Activated T-helper 2 cell treated with anti-CD3 and anti-CD28 coated beads, Interferon-gamma antibody, Interleukin-2, Interleukin-4, amounts not matched to agents 10 μg/mL and 5 μg/mL and 100 μg/mL, durations not matched to agents 14 hours and 24 hours and 36 hours (primary cell): ENCODE measurements at places on chromosomes 12 and 14. TPM values are rescaled to one million over a fixed set of nuclear protein-coding genes. Genes with fewer than 3 reads are reported as not detected.
A peak's percentile ranks its signal among the peaks of the same experiment; 100 is the strongest.

DNA sequence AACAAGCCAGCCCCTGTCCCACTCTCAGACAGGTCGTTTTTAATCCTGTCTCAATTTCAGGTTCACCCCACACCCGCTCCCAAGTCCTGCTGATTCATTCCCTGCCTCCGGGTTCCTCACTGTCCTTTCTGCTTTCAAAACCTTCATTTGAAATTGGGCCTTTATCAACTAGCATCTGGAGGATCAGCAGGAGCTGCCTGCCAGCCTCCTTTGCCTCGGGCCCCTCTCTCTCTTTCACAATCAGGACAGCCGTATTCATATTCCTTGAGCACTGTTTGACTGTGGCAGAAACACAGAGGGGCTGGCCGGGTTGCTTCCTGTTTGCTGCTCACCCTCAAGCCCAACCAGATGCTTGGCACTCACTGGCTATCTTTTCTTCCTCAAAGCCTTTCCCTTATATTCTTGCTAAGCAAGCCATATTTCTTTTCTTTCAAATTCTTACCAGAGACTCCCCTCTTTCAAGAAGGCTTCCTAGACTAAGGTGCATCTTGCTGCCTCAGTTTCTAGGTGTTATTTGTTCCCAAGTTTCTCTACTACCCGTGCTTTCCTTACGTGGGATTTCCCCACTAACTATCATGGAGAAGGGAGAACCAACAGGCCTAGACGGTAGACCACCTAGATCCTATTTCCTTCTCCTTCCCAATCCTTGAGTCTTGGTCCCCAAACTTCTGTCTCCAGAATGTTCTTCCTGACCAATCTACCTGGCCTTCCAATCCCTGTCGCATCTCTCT is 3.0 kb downstream of the GALNT6 start:
- H3K27me3 ChIP-seq = no peaks in the 10 kb centered on the region
- DNase-seq = no peak
- H3K4me3 ChIP-seq = no peak overlapping the region
- H3K36me3 ChIP-seq = peaks cover 6% of the 10 kb centered on the region
- peaks cover 58% of the 10 kb centered on the region for H3K4me1 ChIP-seq

DNA sequence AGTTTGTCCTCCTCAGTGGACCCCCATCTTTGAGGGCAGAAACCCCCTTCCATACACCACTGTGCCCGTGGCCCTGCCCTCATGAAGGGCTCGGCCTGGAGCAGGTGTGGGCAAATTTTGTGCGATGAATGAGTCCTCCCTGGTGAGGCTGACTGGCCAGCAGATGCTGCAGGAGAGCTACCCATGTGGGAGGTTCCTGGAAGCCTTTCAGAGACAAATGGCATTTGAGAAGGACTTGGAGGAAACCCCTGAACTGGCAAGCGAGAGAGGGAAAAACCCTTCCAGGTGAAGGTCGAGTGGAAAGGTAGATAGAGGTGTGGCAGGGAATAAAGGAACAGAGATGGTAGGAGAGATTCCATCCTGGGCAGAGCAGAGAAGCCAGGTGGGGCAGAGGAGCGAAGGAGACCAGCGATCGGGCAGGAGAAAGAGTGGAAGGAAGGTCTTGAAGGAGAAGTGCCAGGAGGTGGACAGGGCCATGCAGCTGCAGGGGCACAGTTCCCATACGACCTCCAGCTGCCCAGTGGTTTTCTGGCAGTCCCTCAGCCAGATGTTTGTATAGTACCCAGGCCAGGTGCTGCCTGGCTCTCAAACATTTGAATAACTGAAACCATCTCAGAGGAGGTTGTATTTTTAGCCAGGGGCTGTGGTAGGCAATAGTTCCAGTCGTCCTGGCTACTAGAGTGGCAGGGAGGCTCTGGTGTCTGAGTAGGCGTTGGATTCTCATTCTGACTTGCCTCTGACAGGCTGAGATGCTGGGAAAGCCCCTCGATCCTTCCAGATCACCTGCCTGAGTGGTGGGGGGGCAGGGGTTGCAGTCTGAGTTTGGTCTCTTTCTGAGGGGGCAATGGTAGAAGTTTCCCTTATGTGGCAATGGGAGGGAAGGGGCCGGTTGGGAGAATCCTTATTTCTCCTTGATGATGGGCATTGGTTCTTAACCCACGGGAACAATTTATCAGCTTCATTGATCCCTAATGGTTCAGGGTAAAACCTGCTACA is 40.1 kb downstream of the FBXL14 start:
- DNase-seq = no peak
- peaks cover 10% of the 10 kb centered on the region for H3K4me1 ChIP-seq

- no peak for DNase-seq
- H3K27ac ChIP-seq = no peak overlapping the region
- H3K36me3 ChIP-seq = no peaks in the 10 kb centered on the region
- H3K4me1 ChIP-seq = peaks cover 7% of the 10 kb centered on the region
Observed at GRCh38 chr14:76937181-76938091, 91.1 kb downstream of the IRF2BPL start.

GRCh38 chr14:86838363-86838762 is 1154.6 kb downstream of the GALC start:
- no peaks in the 10 kb centered on the region for H3K27me3 ChIP-seq
- DNase-seq = no peak
- no peaks in the 10 kb centered on the region for H3K4me1 ChIP-seq
- H3K4me3 ChIP-seq = no peak overlapping the region

GRCh38 chr12:122891661-122892525 is 4.0 kb downstream of the VPS37B start:
- no peak for DNase-seq
- no peak overlapping the region for H3K27ac ChIP-seq
- H3K27me3 ChIP-seq = peaks cover 8% of the 10 kb centered on the region
- peaks cover 15% of the 10 kb centered on the region for H3K36me3 ChIP-seq
- peaks cover 70% of the 10 kb centered on the region for H3K4me1 ChIP-seq

DNA sequence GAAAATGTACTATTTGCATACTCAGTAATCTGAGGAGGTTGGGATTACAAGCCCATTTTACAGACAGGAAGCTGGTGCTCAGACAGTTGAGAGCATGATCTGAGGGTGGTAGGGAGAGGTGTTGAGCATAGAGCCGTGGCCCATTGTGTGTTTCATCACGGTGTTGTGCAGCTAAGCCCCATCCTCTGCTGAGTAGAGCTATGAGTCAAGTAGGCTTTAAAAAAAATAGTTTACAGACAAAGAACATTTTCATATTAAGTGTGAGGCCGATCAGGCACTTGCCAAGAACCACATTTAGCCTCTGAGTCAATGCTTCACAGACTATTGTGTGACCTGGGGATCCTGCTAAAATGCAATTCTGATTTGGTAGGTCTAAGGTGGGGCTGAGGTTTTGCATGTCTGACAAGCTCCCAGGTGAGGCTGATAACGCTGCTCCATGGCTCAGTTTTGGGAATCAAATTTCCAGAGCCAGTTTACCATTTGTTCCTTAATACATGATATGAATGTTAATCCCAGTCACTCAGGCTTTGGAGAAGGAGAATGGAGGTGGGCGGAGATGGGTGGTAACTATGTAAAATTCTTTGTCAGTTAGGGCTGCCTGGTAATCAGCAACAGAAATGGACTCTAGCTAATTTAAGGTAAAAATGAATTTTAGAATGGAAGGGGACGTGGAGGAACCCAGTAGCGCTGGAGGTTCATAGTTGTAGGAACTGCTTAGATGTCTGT is 22.2 kb downstream of the ZNF664 start:
- H3K4me3 ChIP-seq = no peak overlapping the region
- H3K27me3 ChIP-seq = no peaks in the 10 kb centered on the region
- H3K4me1 ChIP-seq = peaks cover 34% of the 10 kb centered on the region
- no peak for DNase-seq

DNA sequence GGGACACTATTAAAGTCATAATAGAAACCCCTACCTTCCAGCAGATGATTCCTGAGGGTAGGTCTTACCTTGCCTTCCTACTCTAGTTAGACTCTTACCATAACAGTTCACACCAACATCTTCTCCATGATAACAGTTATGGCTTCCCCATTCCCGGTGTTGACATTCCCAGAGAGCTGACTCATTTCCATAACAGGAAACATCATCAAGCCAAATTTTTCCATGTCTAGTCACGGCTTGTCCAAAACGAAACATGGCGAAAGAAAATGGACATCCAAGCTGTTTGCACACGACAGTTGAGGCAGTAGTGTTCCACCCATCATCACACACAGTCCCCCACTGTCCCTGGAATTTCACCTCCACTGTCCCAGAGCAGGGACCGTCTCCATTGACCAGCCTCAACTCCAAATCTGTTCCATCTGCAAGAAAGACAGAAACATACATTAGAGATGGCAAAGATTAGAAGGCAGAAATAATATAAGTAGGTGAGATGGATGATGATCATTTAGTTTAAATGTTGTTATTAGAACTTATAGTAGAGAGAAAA is 10.6 kb downstream of the CD163L1 start:
- peaks cover 18% of the 10 kb centered on the region for H3K27me3 ChIP-seq
- no peak overlapping the region for H3K4me3 ChIP-seq
- DNase-seq = no peak

GRCh38 chr12:68375756-68376695 is 43.9 kb upstream of the MDM1 start:
- H3K36me3 ChIP-seq = no peaks in the 10 kb centered on the region
- H3K27ac ChIP-seq = peak overlapping the region; percentile 54
- no peaks in the 10 kb centered on the region for H3K27me3 ChIP-seq
- no peak for DNase-seq
- peaks cover 30% of the 10 kb centered on the region for H3K4me1 ChIP-seq

TGFB3 gene
- 3.9 and 4.1 TPM in 2 replicates for total RNA-seq

PPFIA2 gene
- not detected in 2 replicates for total RNA-seq

BDKRB1 gene
- not detected in 2 replicates for total RNA-seq

ESRRB gene
- total RNA-seq = 0.23 TPM in 2 replicates

LDHB gene
- 1,305 and 1,321 TPM in 2 replicates for total RNA-seq
